NCI-H2029 treated with DMSO at 0.1 percent for 48 hours (cell line): ENCODE measurements at places on chromosomes 16 and 17.

DNA sequence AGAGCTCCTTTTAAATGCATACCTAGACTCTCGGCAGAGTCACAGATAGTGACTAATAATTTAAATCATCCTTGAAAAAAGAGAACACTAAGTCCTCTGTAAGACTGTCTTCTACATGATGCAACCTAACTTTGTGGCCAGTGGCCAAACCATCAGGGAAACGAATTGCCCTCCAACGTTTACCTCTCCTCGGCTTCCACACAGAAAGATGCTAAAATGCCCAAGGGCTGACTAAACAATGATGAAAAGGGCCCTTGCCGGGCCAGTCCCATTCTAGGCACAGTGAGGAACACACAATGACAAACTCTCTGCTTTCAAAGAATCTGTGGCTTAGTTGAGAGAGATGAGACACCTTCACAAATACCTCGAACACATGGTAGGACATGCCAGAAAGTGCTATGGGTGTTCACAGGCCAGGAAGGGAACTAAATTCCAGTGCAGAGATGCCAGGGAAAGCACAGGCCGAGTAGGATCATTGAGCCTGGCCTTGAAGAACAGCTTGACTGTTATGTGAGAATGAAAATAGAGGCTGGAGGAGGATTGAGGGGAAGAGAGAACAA is 35.3 kb upstream of the PITPNM3 start:
- DNase-seq, result no peak

- DNase-seq, result no peak
Observed at GRCh38 chr17:47252209-47252608, 1.4 kb upstream of the ITGB3 start.

DNA sequence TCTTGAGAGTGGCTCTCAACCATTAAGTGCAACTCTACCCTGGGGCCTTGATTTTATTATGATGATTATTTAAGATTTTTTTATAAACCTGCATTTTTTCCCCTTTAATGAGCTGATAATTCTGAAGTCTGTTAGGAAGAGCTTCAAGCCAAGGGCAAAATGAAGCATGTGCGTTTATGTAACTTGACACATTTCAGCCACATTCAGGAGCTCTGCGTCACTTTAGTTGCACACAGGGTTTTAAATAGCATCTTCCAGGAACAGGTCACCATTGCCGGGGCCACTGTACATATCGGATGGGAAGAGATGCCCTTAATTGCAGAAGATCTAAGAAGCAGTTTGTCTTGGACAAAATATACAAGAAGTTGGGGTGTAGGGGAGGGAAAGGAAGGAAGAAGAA is 89.6 kb downstream of the BMERB1 start:
- DNase-seq, result no peak

GRCh38 chr17:30173649-30174048 is 57.0 kb downstream of the NSRP1 start:
- DNase-seq, result no peak

GRCh38 chr17:68694791-68695485 is 93.8 kb upstream of the FAM20A start:
- no peak for DNase-seq

DNA sequence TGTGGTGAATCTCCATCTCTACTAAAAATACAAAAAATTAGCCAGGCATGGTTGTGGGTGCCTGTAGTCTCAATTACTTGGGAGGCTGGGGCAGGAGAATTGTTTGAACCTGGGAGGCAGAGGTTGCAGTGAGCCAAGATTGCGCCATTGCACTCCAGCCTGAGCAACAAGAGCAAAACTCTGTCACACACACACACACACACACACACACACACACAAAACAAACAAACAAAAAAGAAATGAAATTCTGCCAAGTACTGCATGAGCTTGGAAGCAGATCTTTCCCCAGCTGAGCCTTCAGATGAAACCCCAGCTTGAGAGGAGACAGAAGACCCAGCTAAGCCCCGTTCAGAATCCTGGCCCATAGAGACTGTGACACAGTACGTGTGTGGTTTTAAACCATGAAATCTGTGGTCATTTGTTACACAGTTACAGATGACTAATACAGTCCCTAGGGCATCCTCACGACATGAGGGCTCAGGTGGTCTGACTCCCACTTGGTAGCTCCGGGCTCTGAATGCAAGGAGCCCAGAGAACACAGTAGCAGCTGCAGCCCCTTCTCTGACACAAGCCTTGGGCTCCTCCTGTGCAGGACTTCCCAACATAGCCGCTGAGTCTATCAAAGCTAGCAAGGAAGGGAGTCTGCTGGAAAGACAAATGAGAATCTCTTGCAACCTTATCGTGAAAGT is 132.8 kb downstream of the SEC14L1 start:
- no peak for DNase-seq

GRCh38 chr16:29029168-29029994 is 44.5 kb downstream of the LAT start:
- no peak for DNase-seq

DNA sequence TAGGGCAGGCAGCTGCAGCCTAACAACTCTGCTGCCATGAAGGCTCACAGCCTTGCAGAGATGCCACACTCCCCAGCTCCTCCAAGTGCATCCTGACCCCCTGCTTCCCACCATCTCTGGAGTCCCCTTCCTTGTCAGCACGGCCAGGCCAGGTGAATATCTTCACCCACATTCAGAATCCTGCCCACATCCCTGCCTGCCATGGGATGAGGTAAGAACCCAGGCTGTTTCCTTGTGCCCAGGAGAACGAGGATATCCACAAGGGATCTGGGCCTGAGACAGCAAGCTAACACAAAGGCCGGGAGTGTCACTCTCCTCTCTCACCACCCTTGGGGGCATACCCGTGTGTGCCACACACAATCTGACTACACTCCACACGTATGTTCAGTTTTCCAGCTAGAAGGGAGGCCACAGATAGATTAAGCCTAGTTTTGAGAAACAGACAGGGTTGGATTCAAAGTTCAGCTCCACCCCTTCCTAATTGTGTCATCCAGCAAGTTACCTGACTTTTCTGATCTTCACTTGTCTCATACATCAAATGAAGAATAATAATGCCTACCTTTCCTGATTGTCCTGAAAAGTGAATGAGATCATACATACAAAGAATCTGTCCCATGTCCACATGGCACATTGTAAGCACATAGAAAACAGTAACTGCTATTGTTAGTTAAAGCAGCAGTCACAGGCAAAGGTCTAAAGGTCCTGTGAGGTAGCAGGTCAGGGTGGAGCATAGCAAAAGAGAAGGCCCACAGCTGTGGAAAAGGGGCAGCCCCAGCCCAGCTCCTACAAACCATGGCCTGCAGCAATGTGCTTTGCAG is 17.4 kb upstream of the SUPT4H1 start:
- no peak for DNase-seq

DNA sequence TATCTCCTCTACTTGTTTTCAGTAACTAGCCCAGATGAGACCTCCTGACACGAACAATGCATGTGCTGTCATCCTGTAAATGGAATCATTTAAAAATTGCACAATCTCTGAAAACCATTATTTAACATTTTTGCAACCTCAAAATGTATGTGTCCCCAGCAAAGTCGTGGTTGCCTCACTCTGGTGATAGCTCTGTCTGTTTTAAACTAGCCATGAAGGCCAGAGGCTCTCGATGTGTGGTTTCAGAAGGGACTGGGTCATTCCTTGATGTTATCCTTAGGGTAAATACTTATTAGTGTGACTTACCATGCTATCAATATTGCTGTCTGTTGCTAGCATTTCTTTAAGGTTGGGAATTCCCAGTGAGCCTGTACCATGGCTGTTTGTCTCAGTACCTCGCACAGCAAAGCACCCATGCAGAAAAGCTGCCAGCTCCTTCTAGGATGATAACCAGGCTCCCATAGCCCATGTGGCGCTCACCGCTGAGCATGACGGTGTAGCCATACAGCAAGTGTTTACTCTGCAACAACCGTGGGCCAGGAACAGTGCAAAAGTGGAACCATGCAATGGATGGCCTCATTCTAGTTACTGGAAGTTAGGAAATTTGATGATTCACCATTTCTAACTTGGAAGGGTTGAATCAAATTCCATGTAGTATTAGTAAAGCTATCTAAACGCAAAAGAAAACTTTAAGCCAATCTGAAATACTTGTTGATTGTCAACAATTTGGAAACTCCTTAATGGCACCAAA is 2.9 kb upstream of the PGS1 start:
- DNase-seq, result no peak

- no peak for DNase-seq
Observed at GRCh38 chr16:57621521-57622271, 6.7 kb upstream of the ADGRG1 start.

DNA sequence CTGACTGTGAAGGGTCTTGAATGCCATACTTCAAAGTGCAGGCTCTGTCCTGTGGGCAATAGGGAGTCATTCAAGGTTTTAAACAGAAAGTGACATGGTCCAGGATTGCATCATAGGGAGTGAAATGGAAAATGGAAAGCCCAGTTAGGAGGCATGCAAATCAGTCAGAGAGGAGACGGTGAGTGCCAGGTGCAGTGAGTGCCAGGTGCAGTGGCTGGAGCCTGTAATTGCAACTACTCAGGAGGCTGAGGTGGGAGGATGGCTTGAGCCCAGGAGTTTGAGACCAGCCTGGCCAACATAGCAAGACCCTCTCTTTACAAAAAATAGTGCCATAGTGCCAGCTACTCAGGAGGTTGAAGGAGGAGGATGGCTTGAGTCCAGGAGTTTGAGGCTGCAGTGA is 35.2 kb upstream of the SIAH1 start:
- no peak for DNase-seq

DNA sequence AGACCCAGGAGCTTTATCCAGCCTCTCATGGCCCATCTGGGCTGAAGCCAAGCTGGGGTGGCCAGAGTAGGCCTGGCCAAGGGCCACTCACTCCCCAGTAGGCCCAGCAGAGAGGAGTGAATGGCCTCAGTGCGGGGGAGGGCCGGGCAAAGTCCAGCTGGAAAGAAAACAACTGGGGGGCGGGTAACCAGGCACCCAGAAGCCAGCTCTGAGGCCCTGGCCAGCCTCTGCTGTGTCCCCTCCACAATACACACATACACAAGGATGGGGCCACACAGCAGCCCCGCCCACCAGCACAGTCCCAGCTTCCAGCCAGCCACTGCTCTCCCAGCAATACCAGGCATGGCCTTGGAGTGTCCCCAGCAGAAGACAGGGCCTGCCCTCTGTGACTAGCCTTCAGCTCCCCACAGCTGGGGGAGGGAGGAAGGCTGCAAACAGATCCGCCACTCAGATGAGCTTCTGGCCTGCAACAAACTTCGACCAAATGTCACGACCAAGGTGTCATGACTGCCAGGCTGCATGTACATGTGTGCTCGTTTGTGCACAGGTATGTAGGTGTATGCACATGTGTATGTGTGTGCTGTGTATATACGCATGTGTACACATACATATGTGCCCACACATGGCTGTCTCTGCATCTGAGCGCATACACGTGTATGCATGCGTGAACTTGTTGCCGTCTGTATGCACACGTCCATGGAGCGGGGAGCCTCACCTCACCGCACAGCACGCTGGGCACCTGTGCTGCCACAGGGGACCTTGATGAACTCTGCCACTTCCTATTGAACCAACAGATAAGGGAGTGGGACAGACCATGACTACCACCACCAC is 5.0 kb downstream of the CARHSP1 start:
- no peak for DNase-seq

DNA sequence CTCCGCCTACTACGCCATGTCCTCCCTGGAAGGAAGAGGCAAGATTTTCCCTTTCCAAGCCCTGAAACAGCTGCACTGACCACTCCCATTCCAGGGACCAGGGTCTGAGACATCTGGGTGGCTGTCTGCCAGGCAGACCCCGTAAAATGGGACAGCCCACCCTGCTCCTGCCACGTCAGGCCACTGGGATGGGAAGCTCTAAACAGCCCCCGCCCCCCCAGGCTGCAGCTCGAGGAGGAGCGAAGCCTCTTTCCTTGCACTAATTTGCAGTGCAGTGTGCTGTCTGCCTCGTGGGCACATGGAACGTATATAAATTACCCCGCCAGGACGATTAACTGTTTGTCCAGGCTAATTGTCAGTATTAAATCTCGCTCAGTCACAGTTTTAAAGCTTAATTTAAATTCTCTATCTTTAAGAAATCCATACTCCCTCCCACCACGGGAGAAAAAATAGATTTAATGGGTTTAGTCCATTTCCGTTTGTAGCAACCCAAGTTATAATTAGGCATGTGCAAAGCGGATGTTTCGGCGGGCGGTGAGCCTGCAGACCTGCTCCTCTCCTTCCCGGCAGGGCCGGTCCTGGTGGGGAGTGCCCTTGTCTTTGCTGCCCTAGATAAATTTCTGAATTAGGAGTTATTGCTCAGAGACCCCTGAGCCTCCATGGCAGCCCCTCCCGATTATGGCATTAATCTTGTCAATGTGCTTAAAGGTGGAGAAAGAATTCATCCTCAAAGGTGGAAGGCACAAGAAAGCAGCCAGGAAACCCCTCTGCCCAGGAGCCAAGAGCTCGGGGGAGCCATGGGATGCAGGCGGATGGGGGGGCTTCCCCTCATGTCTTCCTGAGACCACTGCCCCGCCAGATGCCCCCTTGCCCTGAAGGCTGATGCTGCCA is 268.0 kb upstream of the TNRC6C start:
- DNase-seq, result no peak

- DNase-seq, result no peak
Observed at GRCh38 chr16:82735186-82735585, 108.4 kb downstream of the CDH13 start.

DNA sequence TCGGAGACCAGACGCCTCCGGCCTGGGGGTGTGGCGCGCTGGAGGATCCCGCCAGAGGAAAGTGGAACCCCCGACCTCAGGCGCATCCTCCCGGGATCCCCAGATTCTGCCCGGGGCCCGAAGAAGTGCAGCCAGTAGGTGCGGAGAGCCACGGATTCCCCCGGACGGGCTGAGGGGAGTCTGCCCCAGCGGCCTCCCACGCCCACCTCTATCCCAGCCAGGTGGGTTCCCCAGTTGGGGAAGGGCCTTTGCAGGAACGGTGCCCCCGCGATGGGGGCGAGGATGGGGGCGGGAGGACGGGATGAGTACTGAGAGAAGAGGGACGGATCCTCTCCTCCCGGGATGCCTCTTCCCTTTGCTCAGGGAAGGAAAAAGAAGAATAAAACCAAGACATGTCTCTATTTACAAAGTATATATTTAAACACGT is 5.1 kb downstream of the CBX8 start:
- no peak for DNase-seq

GRCh38 chr17:7823581-7824001 is 10.4 kb upstream of the KDM6B start:
- no peak for DNase-seq

- no peak for DNase-seq
Observed at GRCh38 chr17:77010667-77011066, 130.1 kb upstream of the SEC14L1 start.

GRCh38 chr17:6641247-6641863 is 495 bp downstream of the TXNDC17 start:
- DNase-seq, result no peak

GRCh38 chr17:2140683-2141082 is 85.8 kb downstream of the HIC1 start:
- DNase-seq, result no peak
